H54 (cell line): ENCODE measurements at places on chromosomes 16 and 17.

DNA sequence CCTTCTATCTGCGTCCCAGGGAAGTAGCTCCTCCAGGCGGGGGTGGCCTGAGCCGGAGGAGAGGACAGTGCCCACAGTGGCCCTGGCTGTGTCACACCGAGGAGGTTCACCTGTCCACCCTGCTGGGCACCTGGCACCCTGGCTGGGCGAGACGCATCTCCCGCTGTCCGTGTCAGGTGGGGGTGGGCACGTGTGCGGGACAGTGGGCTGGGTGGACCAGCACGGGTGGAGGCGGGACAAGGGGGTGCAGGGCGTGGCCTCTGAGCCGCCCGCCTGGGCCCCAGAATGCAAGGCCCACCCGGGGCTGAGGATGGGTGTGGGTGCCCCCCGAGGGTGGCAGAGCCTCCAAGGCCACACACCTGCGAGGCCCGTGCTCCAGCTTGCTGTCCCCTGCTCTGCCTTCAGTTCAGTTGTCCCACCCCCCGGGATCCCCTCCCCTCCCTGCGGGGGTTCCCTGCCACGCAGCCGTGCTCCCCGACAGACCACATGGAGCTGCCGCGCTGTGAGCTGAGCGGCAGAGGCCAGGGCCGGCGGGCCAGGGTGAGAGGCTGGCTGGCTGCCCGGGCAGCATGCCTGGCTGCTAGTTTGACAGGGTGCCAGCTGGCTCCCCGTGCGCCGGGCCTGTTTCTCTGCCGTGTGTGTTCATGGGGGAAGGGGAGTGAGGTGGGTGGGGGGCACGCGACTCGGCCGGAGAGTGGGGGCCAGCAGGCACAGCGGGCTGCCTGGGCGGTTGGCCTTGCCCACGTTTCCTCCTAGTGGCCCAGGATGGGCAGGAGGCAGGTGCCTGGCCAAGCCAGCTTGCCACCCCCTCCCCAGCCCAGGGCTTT is 33.9 kb downstream of the BAHCC1 start:
- peak; percentile 89 for DNase-seq

GRCh38 chr17:21318439-21318838 is 33.9 kb downstream of the MAP2K3 start:
- no peak for DNase-seq

GRCh38 chr17:7974638-7975131 is 27.7 kb upstream of the GUCY2D start:
- DNase-seq, result no peak

DNA sequence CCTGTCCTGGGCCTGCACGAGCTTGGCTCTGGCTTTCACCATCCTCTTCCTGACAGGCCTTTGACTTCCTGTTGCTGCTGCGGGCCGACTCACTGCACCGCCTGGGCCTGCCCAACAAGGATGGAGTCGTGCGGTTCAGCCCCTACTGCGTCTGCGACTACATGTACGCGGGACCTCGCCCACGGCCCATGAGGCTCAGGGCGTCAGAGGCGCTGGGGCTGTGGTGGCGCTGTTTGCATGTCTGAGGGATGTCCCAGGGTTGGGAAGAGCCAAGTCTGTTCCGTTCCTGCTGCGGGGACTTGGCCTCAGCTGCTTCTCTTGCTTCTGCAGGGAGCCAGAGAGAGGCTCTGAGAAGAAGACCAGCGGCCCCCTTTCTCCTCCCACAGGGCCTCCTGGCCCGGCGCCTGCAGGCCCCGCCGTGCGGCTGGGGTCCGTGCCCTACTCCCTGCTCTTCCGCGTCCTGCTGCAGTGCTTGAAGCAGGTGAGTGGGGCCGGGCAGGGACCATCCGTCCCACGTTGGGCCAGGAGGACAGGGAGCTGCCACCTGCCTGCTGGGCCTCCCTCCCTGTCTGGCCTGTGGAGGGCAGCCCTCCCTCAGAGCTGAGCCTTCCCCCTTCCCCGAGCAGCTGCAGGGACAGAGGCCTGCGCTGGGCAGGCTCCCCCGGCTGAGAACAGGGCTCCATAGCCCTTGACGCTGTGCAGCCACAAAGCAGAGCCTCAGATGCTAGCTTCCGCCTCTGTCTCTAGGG is 23.8 kb downstream of the TSC2 start:
- DNase-seq, result no peak

DNA sequence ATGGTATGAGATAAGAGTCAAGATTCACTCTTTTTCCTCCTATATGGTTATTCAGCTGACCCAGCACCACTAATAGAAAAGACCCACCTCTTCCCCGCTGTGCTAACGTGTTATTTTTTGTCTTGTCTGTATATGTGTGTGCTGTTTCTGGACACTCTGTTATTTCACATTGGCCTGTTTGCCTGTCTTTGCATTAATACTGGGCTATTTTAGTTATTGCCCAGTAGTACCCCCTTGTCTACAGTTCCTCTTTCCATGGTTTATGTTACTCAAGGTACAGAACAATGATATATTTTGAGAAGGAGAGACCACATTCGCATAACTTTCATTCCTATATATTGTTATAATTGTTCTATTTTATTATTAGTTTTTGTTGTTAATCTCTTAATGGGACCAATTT is 74.0 kb upstream of the SIAH1 start:
- no peak for DNase-seq

DNA sequence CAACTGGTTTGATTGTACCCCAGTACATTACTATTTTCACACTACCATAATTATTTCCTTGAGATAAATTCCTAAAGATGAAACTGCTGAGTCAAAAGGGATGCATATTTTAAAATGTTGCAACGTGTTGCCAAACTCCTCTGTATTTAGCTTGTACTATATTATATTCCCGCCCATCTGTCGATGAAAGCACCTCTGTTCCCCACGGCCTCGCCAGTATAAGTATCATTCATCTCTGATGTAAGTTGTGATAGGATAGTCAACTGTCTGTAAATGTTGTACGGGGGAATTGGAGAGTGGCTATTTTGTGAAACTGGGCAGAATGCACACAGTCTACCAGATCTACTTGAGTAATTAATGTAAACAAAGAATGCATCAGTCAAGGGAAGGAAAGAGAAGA is 47.7 kb upstream of the TNRC6A start:
- no peak for DNase-seq

GRCh38 chr16:9864461-9864860 is 317.8 kb downstream of the GRIN2A start:
- no peak for DNase-seq

GRCh38 chr17:56896968-56897359 is 16.9 kb downstream of the TRIM25 start:
- DNase-seq, result no peak

DNA sequence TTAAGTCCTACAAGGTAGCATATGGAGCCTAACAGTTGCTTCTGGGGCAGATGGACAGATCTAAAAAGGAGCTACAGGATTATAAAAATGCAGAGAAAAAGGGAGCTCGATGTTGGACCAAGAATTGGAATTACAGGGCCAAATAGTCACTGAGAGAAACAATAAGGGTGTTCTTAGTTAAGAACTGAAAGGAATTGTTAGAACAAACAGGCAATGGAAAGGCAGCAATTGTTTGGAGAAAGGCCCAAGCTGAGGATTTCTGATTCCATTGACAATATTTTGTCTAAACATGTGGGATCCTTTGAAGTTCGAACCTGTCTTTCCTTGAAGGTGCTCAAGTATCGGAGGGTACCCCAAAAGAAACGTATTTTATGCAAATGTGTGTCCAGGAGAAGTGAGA is 513.6 kb upstream of the CDH8 start:
- DNase-seq, result no peak

- peak; percentile 70 for DNase-seq
Measured at GRCh38 chr17:75785016-75785890, 647 bp downstream of the UNK start.

GRCh38 chr17:1787301-1787902 is 25.5 kb downstream of the SERPINF1 start:
- DNase-seq, result peak; percentile 97

DNA sequence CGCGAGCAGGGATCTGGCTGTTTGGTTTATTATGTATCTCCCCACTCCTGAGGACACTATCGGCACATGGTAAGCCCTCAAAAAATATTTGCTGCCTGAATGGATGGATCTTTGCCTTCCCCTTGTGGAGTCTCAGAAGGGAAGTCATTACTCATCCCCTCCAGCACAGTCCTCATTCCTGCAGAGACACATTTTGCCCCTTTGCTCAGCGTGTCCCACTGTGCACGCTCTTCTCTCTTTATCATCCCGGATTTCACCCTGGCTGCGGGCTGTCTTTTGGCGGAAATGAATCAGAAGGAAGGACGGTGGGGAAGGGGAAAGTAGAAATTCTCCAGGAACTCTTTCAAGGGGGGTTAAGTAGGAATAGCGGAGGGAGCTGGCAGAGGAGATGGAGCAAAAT is 125.2 kb upstream of the CDC42EP4 start:
- DNase-seq, result no peak
